NCI-H345 (cell line): ENCODE measurements at places on chromosomes 11 and 22.

DNA sequence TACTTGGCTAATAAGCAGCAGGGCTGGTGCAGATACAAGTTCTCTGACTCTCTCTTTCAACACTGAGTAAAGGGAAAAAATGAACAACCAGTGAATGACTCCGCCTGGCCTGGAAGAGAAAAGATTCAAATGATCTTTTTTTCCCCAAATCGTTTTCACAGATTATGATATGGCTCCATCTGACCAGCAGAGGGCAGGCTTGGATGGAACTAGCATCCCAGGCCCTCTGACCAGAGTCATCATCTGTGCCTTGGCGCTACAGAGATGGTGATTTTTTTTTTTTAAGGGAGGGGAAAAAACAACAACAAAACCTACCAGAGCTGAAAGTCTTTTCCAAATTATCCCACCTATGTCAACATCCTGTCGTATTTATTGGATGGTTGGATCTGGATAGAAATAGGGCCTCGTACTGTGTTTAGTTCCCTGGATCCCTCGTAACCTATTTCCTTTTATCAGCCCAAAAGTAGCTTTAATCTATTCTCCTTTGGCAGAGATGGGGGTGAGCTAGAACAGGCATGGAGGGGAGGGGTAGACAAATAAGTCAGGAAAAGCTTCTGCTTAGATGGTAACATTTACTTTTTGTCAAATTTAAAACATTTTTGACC, 69.7 kb downstream of the PRSS23 start:
- DNase-seq = peak; percentile 35

GRCh38 chr11:106493751-106494150, 416.3 kb downstream of the AASDHPPT start:
- no peak for DNase-seq

GRCh38 chr22:29106839-29107238, 34.0 kb downstream of the KREMEN1 start:
- no peak for DNase-seq

DNA sequence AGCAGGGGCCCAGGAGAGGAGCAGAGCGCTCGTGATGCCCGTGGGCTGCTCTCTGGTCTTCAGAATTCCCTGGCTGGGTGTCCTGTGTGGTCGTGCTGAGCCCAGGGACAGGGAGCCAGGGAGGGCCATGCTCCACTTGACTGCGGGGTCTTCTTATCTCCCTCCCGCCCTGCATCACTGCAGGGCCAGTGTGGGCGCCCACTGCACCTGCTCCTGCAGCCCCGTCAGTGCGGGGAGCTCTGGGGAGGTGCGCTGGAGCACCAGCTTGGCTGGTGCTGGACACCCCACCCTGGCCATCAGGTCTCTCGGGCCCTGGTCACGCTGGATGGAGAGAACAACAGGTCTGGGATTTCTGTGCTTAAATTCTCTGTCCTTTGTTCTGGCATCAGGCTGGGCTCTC, 31.8 kb downstream of the B3GAT1 start:
- no peak for DNase-seq

DNA sequence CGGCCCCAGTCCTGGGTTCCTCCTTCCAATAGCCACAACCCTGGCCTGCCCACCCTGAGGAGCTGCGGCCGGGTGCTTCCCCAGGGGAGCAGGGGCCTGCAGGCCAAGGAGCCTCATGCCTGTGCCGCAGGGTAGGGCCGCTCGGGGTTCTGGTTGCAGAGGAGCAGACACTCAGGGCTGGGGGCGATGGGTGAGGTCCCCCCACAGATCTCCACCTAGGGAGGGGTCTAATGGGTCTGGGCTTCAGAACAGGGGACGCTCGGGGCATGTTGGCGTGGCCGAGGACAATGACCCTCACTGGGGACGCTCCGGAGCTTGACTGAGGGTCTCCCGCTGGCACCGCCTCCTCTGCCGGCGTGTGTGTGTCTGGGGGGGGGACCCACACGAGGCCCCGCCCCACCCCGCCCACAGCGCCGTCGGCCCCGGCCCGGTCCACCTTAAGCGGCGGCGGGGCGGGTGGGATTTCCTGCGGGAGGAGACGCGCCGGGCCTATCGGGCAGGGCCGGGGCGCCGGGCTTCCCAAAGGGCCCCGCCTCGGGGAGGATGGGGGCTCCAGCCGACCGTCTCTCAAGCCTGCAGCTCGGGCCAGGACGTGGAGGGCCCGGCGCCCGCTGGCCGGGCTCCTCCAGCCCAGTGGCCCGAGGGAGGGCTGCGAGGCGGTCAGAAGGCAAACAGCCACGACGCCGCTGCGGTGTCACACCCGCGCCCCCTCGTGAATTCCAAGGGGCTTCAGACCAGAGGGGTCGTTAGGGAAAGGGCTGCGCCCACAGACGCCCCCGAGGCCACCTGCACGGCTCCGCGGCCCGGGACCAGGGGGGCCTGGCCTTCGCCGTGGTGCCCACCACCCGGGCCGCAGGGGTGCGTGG, 640 bp upstream of the ZDHHC8 start:
- peak; percentile 59 for DNase-seq

DNA sequence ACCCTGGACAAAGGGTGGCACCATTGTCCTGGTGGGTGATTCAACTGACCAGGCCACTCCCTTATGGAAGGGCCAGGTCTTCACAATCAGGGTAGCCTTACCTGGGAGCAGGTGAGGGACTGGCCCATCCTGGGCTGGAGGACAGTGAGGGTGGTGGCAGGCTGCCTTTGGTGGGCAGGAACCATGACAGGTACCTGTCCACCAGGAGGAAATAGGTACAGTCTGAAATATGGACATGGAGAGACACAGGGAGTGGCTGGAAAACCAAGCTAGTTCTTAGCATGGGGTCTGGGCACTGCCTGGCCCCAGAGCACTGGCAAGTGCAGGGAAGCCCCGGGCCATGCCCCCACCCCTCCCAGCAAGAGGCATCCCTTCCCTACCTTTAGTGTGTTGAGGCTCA, 113.8 kb downstream of the MED15 start:
- no peak for DNase-seq

- DNase-seq = no peak
Observed at GRCh38 chr11:61390161-61390560, 2.2 kb upstream of the TMEM216 start.

GRCh38 chr11:79156031-79156430, 284.8 kb downstream of the TENM4 start:
- no peak for DNase-seq

DNA sequence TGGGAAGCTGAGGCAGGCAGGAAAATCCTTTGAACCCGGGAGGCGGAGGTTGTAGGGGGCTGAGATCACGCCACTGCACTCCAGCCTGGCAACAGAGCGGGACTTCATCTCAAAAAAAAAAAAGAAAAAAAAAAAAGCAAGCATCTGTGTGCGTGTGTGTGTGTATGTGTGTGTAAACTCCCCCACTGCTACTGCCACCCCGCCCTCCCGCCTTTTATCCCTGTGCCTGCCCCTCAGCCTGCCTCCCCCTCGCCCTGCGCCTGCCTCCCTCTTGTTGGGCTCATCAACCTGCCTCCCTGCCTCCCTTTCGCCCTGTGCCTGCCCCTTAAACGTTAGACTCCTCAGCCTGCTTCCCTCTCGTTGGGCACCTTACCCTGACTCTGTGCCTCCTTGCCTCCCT, 18.0 kb downstream of the TMEM258 start:
- no peak for DNase-seq

- peak; percentile 18 for DNase-seq
Observed at GRCh38 chr11:3021125-3021524, 29.0 kb upstream of the NAP1L4 start.

GRCh38 chr11:108854346-108854745, 189.5 kb downstream of the DDX10 start:
- no peak for DNase-seq

DNA sequence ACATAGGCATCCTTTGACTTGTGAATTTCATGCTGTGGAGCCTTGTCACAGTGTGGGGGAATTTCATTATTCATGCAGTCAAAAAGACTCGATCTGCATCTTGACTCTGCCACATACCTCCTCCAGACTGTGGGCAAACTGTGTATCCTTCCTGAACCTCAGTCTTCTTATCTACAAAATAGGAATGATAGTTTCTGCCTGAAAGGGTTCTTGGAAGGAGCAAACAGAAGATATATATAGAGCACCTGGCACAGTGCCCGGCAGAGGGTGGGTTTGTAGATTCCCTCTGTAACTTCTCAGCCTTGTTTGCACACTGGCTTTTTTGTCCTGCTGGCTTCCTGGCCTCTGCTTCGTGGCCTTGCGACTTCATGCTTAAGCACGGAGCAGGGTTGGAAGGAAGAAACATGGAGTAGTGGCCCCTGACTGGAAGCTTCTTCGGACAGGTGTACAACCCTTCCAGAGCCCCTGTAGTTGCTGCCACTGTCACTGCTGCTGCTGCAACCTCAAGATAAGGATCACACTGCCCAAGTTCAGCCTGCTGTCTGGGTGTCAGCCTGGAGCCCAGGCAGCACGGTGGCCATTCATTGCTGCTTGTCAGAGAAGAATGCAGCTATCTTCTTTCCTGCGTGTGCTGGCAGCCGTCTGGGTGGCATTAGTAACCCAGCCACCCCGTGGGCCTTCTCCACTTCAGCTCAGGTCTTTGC, 106.4 kb downstream of the MICAL2 start:
- DNase-seq = no peak

DNA sequence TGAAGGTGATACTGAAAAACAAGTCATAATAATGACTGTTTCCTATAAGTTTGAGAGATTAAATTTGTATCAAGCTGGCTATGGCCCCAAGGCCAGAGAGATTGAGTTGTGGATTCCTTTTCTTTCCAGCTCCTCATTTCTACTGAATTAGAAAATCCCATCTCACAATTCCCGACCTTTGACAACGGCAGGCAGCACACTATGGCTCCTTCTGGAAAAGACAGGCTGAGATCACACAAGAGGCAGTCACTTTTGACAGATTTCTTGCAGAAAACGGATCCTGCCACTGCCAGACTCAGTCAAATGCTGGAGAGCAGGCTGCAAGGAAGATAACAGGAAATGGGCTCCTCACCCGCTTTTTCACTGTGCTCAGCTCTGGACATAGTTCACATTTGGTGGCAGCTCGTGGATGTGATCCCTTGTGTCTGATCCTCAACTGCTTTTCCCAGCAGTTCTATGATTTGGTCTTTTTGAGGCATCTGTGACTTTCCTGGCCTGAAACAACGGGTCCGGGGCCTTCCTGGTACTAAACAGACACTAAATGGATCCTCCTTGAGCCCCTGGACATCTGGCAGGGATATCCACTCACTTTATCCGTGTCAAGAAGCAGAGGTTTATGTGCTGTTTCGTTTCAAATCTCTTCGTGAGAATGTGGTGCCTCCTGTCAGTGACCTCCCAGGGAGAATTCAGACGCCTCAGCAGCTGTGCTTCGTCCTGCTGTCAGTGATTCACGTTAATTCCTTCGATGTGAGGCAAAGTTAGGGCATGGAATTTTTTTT, 26.1 kb upstream of the RTL6 start:
- no peak for DNase-seq

DNA sequence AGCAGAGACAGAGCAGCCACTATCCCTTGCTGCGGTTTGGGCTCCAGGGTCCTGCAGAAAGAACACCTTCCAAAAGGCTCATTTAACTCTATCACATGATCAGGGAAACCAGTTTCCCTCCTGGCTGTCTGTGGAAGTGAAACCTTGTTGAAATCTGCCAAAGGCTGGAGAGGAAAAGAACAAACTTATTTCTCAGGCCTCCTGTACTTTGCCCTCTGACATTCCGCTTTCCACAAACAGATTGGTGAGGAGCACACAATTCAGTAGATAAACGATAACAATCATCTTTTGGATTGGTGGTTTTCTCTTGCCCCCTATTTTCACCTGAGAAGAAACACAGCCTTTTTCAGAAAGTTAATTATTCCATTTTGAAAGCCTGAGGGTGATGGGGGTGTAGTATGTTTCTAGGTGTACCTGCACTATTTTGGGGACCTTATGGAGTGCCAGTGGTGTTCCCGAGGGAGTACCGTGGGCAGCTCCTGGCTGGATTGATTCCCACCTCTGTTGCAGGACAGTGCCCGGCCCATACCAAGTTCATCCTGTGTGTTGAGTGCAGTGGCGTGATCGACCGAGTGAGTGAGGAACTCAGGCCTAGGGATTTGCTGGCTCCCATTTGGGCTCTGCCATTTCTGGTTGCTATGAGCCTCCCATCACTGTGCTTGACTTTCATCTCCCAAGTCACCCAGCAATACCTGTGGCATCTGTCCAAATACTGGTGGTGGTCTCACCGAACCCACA, 102.0 kb downstream of the TBC1D22A start:
- DNase-seq = no peak

DNA sequence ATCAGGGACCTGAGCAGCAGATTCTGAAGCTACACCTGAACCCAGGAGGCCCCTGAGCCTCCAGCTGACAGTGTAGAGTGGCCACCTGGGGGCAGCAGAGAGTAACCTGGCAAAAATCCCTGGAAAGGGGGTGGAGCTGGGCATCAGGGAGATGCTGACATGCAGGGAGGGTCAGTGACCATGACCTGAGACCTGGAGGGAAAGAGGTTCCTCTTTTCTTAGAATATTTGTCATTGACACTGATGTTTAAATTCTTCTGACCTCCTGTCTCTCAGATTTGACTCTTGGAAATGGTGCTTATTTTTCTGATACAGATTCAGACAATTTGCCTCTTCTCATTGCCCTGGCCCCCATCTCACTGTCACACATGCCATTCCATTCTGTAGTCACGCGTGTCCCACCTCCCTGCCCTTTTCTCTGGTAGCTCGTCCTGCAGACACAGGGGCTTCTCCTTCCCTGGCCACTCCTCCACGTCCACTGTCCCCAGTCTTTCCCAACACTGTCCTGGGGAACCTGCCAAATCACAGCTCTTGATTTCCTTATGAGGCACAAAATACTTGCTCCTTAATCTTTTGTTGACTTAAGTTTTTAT, 117.2 kb upstream of the IGLL5 start:
- DNase-seq = peak; percentile 34

DNA sequence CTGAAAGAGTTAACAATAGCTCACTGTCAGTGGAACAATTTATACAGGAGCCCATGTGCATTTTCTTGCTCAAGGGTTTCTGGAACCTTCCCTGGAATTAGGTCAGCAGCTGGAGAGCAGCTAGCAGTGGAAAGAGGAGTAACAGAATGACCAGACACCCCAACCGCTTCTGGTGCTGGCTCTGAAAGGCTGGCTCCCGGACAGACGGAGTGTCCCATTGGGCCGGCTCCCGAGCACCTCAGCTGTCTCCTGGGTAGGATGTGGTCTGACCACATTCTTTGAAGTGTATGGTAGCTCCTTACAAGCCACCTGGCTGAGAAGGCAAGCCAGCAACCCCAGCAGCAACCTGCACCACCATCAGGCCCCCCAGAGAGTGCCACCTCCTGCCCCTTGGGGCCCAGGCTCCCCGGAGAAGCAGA, 44.7 kb downstream of the ABTB2 start:
- DNase-seq = no peak

- DNase-seq = no peak
Observed at GRCh38 chr11:45313171-45313865, 27.2 kb upstream of the SYT13 start.

- no peak for DNase-seq
Observed at GRCh38 chr11:94793002-94793401, 24.8 kb downstream of the AMOTL1 start.
